Right atrium auricular region (tissue), 2 donors: ENCODE measurements at places on chromosomes 2 and 18. TPM values are rescaled to one million over a fixed set of nuclear protein-coding genes. Genes with fewer than 3 reads are reported as not detected.

GRCh38 chr2:120567128-120567527 lies 168.5 kb upstream of the GLI2 start:
- no peak for DNase-seq

- no peak for DNase-seq
These were observed 122.3 kb downstream of the RTN4 start for GRCh38 chr2:54927751-54928615.

PLCD4 gene
- 0.51 TPM for total RNA-seq

DNA sequence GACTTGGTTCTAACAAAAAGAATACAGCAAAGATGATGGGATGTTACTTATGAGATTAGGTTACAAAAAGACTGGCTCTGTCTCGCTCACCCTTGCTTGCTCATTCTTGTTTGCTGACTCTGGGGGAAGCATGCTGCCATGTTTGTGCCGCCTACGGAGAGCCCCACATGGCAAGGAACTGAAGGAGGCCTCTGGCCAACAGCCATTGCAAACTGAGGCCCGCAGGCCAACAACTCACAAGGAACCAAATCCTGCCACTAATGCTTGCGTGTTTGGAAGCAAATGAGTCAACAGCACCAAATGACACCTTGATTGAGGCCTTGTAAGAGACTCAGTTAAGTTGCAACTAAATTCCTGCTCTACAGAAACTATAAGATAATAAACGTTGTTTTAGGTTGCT lies 297.6 kb upstream of the STON1 start:
- no peak for DNase-seq

CHST9 gene
- total RNA-seq, result 1.3 TPM

CHAC2 gene
- total RNA-seq, result 4.3 TPM

GAREM2 gene
- total RNA-seq, result 3.0 TPM

- DNase-seq, result no peak
These were observed 61.0 kb upstream of the SLC35G4 start for GRCh38 chr18:11548396-11548795.

COL3A1 gene
- 608 TPM for total RNA-seq

CCDC102B gene
- 2.5 TPM for total RNA-seq

SFTPB gene
- total RNA-seq, result not detected

DNA sequence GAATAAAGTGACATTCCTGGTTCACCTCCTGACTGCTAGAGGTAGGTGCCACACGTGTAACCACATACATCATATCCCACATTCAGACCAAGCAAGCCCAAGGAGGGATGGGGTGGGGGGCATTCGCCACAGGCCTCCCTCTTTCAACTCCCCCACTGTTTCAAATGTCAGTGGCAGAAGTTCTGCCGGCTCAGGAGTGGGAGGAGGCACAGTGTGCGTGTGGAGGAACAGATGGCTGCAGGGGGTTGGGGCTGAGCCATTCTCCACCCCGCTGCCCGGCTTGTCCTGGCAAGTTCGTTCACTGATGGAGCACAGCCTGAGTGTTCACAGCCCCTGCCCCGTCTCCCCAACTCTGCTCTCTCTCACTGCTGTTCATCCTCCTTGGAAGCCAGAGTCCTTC lies 75.4 kb upstream of the TANC1 start:
- DNase-seq, result no peak

GRCh38 chr18:69261406-69261805 lies 139.3 kb upstream of the DOK6 start:
- DNase-seq, result no peak

DNA sequence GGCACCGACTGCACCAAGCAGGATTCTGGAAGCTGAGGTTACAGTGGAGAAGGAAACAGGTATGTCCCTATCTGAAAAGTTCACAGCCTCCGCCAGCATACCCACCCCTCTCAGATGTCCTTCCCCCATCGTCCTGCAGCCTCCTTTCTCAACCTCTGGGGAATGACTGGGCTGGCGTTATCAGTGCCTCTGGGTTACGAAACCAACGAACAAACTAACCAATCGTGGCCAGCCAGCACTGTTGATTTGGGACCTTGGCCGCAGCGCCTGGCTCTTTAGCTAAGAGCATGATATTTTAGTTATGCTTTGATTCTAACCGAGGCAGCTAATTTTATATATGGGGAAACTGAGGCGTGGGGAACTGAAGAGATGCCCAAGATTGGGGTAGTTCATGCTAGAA lies 233.0 kb downstream of the TFCP2L1 start:
- peak; percentile 76 for DNase-seq

SCTR gene
- total RNA-seq, result not detected

- DNase-seq, result no peak
These were observed 123.8 kb downstream of the MYO1B start for GRCh38 chr2:191369034-191369433.

GRCh38 chr2:79114797-79115494 lies 5.3 kb upstream of the REG1A start:
- no peak for DNase-seq

DNA sequence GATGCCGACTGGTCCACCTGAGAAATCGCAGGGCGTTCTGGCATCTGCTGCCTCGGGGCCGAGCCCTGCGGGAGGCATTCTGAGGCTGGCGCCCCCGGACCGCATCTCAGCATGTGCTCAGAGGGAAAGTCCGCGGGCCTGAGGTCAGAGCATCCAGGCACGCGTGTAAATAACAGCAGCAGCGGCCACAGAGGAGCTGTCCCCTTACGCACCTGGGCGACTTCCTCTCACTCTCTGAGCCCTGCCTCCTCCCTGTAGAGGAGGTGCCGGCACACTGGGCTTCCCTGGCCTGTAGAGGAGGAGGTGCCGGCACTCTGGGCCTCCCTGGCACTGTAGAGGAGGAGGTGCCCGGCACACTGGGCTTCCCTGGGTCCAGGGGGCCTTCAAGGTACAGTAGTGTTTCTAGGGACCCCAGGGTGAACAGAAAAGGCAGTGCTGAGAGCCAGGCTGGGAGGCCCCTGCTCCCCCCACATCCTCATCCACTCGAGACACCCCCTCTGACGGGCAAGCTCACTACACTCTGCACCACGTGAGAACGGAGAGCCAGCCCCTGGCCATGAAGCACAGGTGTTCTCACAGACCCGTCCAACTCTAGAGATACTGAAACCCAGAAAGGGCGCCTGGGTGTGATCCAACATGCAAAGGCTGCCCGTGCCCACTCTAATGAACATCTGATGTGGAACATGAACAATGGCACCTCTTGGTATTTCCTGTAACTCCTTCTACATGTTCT lies 263.5 kb downstream of the HDAC4 start:
- DNase-seq, result no peak

DNA sequence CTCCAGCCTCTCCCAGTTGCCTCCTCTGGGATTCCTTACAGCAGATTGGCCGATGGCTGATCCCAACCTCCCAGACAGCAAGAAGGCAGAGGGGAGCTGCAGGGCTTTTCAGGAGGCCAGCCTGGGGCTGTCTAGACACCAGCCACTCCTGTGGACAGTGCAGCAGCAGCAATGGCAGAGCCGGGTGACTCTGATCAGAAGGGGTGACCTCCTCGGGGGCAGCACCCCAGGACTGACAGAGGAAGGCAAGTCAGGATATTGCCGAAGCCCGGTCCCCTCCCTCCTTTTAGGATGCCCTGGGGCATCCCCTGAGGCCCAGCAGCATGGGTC lies 84.5 kb downstream of the INHBB start:
- no peak for DNase-seq

DNA sequence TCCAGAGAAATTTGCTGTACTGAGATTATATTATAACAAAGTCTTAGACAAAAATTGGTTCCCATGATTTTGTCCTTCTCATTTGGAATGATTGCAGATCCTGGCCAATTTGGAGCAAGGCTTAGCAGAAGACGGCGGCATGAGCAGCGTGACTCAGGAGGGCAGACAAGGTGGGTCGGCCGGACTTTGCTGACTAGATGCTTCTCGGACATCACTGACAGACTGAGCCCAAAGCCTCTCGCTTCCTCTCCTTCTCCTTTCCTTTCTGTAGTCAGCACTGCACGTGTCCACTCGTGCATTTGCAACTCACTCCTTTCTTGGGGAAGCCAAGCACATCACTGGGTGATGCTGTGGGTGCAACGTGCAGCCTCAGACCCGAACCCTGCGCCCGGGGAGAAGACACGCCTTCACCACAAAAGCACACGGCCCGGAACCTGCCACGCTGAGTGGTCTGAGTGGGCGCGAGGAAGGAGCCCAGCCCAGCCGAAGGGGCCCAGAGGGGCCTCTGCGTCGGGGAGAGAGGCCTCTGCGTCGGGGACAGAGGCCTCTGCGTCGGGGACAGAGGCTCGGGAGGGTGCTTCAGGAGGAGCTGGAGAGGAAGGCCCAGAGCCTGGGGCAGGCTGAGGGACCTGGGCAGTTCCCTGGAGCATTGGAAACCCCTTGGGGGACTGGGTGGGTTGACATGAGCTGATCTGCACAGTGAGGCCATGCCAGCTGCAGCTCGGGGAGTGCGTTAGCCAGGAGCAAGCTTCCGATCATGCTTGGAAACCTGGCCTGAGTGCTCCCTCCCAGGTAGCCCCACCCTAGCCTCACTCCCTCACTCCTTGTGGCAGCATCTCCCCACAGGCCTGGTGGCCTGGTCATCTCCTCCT lies 61.6 kb downstream of the ADI1 start:
- DNase-seq, result peak; percentile 36

DSG1 gene
- 4.7 TPM for total RNA-seq

EIPR1 gene
- 13.2 TPM for total RNA-seq

DNA sequence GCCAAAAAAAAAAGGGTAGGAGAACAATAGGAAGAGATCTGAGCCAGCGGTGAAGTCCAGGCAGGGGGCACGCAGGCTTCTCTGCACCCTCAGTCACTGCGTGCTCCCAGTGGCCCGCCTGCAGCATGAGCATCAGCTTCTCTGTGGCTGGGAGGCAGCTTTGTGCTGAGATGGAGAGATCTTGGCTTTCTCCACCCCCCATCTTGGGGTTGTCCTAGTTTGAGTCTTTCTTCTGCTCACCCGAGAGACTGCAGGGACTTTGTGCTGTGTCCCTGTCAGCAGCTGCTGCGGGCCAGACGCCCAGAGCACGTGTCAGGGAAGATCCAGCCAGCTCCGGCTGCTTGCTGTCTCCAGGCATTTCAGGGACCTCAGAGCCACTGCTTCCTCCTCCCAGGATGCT lies 20.3 kb downstream of the TRAPPC12 start:
- DNase-seq, result no peak

GRCh38 chr2:33014268-33014667 lies 67.5 kb downstream of the LTBP1 start:
- DNase-seq, result no peak

- DNase-seq, result no peak
These were observed 525.5 kb downstream of the IRS1 start for GRCh38 chr2:226274143-226274542.

TTN gene
- total RNA-seq, result 3,257 TPM

NTSR2 gene
- not detected for total RNA-seq

AGXT gene
- total RNA-seq, result not detected

DNA sequence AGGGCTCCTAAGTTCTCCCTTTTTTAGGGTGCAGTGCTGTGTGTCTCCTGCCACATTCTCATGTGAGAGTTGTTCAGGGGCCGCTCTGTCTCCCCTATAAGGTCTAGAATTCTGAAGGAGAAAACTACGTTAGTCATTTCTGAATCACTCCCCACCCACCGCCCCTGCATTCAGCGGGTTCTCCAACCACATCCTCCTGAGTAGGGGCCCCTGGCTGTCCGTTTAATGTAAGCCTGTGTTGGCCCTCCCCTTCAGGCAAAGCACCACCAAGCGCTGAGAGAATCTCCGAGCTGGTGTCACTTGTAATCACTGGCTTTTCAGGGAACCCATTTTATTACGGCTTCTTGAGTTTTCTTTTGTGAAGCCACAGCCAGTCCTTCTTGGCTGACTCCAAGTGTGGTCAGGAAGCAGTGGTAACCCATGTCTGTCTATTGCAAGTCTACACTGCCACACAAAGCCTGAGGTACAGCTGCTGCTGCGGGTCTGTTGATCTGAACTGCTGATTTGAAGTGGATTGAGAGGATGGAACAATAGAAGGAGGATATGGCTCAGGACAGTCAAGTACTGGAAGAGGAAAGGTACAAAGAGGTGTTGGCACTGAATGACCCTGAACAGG lies 16.9 kb downstream of the LCT start:
- DNase-seq, result no peak

- no peak for DNase-seq
These were observed 23.3 kb downstream of the EPB41L3 start for GRCh38 chr18:5520464-5520863.

CD207 gene
- total RNA-seq, result not detected

- peak; percentile 78 for DNase-seq
These were observed 751 bp upstream of the NMI start for GRCh38 chr2:151289972-151290866.

DNA sequence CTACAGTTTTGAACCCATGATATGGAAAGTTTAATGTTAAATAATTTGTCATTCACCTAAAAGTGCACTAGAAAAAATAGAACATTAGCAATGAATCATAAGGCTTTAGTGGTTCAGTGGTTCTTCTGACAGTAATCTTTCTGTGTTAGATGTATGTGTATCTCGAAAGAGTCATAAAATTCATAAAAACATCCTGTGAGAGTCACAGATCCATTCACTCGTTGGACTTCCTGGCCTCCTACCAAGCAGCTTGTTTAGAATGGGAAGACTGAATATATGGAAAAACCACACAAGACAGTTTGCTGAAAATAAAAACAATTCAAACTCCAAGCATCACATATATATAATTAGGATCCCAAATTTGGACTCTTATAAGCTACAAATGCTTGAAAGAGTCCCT lies 34.8 kb downstream of the ADNP2 start:
- no peak for DNase-seq

AMER3 gene
- not detected for total RNA-seq

KCNF1 gene
- 0.30 TPM for total RNA-seq

EVX2 gene
- not detected for total RNA-seq

HJURP gene
- total RNA-seq, result 0.37 TPM

SERPINB5 gene
- not detected for total RNA-seq

GRCh38 chr18:9757827-9758621 lies 49.9 kb downstream of the RAB31 start:
- no peak for DNase-seq

MTX2 gene
- 73.5 TPM for total RNA-seq

DNA sequence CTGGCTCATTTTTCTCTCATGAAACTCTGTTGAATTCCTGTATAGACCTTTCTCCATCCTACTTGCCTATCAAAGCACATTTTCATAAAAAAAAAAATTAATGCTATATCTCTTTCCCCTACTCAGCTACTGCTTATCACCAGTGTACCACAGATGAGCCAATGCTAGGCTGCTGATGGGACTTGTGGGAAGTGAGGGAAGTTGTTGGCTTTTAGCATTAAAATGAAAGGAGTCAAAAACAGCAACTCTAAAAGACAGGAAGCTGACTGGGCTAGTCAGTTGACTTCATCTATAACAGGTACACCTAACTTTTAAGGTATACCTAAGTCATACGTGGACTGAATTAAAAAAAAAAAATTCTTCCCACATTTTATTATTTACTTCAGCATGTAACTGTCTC lies 102.1 kb downstream of the FAM117B start:
- DNase-seq, result no peak

IGFBP5 gene
- total RNA-seq, result 554 TPM

MIB1 gene
- total RNA-seq, result 20.8 TPM

DNA sequence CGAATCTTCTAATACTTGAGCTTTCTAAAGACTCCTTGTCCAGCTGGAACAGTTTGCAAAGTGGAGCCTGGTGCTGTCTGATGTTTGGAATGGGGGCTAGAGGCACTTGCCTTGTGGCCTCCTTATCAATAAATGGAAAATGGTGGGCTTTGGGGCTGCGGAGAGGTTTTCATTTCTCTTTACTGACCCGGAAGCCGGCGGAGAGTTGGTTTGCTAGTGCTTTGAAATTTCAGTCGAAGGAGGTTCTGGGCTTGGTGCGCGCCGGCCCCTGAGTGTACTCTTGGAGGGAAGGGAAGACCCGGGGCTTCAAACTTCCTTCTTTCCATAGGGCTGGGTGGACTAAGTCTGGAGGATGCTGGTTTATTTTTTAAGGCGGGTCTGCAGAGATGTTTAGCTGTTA lies 714 bp downstream of the RPIA start:
- no peak for DNase-seq

- DNase-seq, result no peak
These were observed 608.3 kb downstream of the ERBB4 start for GRCh38 chr2:211930331-211930730.
